Stimulated activated CD4-positive, alpha-beta T cell treated with anti-CD3 and anti-CD28 coated beads, Interleukin-1b, Interleukin-23, amount 100 ng/mL, for 1 hour (primary cell): ENCODE measurements at places on chromosomes 7 and 10.

DNA sequence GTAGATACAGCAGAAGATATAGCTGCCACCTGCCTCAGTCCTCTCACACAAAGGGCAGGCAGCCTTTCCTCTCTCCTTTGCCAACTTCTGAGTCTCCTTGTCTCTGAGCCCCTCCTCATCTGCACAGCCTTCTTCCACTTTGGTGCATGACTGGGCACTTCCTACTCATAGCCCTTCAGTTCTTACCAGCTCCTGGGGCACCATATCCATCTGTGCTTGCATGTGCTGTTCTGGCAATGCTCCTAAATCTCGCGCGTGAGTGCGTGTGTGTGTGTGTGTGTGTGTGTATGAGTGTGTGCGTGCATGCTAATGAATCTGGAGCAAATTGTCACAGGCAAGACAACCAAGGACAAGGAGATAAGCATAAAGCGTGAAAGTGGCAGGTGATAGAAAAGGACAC lies 1271.6 kb upstream of the SORCS1 start:
- DNase-seq = no peak

DNA sequence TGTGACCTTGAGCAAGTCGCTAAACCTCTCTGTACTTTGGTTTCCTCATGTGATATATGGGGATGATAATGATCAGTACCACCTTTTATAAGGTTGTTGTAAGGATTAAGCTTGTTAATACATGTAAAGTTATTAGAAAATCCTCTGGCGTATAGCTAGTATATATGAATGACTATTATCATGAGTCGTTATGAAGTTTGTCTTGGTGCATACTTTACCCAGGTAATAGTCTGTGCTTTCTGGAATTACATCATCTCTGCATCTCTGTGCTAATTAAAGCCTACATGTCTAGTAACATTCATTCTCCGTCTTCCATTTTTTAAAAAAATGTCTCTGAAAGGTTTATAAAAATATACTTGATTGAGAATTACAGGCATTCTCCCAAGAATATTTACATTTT lies 349.4 kb upstream of the LRGUK start:
- DNase-seq = no peak

GRCh38 chr10:70090013-70090412 lies 37.4 kb downstream of the MACROH2A2 start:
- no peak for DNase-seq

DNA sequence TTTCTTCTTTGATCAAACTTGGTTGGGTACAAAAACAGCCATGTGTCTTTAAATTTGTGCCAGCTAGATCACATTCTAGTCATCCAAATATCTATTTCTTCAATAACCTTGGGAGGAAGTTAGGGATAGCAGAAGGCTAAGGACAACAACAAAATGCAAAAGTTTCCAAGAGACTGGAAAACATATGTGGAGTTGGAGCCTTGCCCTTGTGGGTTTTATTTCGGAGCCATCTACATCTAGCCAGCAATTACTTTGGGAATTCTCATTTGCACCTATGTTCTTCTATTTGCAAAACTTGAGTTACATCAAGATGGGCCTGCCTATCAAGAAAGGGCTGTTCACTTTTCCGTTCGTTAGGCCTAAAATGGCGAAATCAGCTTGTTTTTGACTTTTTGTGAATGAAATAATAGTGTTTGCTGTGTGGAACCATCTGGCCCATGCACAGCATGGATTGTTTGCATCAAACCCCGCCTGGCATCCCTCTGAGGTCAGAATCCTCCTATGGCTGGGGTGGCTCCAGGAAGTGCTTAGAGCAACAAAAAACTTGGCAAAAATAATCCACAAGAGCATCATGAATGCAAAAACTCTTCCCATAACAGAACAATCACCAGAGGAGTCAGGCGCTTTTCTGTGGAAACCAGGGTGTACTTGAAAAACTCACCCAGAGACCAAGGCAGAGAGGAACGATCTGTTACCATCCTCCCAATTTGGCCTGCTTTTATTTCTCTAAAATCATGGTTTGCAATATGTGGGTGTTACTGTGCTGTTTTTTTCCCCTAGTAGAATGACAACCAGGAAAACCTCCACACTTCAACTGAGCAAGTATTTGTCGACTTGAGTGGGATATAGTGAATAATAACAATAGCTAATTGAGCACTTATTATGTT lies 36.2 kb upstream of the XPNPEP1 start:
- DNase-seq = no peak

GRCh38 chr7:117741962-117742361 lies 131.3 kb downstream of the CTTNBP2 start:
- no peak for DNase-seq

DNA sequence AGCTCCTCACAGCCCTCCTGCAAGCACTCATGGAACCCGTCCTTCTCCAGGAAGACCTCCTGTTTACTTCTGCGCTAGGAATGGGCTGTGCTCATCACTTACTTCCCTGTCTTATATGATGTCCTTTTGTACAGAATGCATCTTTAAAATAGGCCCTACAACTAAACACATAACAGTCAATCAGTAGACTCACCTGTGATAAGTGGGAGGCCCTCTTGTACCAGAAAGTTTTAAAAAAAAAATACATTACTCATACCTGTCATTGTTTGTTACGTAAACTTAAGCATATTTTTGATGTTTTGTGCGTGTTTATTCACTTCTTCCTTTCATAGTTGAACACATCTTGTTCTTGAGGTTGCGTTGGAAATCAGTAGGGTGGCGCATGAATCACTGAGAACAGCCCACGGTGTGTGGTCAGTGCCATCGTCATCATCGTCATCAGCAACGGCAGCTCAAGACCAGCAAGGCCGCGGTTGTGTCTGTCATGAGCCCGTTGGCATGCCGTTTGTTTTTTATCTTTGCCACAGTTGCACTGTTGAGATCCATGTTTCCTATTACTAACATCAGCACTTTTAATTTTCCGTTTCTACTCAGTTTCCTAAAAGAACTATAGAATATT lies 232.8 kb downstream of the MGMT start:
- DNase-seq = no peak

DNA sequence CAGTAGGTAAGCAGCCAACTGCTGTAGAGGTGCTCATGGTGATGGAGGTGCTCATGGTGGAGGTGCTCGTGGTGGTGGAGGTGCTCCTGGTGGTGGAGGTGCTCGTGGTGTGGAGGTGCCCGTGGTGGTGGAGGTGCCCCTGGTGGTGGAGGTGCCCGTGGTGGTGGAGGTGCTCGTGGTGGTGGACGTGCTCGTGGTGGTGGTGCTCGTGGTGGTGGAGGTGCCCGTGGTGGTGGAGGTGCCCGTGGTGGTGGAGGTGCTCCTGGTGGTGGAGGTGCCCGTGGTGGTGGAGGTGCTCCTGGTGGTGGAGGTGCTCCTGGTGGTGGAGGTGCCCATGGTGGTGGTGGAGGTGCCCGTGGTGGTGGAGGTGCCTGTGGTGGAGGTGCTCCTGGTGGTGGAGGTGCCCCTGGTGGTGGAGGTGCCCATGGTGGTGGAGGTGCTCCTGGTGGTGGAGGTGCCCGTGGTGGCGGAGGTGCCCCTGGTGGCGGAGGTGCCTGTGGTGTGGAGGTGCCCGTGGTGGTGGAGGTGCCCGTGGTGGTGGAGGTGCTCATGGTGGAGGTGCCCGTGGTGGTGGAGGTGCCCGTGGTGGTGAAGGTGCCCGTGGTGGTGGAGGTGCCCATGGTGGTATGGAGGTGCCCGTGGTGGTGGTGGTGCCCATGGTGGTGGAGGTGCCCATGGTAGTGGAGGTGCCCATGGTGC lies 517.3 kb downstream of the PTPRN2 start:
- DNase-seq = no peak

DNA sequence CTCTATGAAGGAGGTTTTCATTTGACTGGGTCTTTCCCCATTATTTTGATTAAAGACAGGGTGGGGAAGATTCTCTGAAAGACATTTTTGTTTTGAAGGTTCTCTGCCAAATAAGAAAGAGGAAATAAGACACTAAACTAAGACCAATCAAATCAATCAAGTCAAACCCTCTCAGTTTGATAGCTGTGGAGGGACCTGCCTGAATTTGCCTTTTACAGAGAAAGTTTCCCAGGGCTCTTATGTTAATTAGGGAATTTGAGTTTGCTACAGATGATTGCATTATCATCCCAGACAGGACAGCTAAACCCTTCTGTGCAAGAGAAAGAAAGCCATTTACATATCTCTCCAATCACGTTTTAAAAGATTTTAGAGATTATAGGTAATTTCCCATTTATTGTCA lies 80.0 kb downstream of the CSTF2T start:
- no peak for DNase-seq

- DNase-seq = no peak
Measured at GRCh38 chr7:49866076-49866735, 92.8 kb downstream of the VWC2 start.

DNA sequence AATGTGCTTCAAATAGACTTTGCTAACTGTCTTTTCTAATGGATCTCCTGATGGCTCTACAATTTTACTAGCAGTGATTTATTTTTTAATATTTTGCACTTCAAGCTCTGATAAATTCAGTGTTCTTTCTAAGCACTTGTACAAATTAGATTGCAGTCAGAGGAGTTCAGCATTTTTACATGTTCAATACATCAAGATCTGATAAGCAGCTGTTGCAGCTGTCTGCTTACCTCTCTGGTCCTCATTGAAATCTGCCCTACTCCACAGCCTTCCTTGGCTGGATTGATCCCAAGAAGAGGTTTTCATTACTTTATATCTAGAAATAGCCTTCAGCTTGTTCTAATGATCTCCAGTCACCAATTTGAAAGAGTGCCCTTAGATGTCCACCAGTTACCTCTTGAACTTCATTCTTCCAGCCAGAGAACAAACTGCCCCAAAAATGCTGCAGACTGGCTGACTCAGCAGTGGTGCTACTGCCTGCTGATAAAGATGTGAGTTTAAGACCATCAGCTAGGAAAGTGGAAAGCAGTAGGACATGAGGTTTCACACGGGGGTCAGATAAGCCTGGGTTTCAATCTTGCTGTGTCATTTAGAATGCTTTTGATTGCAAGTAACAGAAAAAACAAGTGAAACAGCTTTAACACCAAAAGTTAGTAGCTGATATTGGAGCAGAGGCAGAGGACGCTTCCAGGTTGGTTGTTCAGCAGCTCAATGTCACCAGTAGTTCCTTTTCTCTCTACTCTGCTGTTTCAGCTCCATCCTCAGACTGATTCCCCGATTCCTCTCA lies 350.9 kb upstream of the NPVF start:
- no peak for DNase-seq

DNA sequence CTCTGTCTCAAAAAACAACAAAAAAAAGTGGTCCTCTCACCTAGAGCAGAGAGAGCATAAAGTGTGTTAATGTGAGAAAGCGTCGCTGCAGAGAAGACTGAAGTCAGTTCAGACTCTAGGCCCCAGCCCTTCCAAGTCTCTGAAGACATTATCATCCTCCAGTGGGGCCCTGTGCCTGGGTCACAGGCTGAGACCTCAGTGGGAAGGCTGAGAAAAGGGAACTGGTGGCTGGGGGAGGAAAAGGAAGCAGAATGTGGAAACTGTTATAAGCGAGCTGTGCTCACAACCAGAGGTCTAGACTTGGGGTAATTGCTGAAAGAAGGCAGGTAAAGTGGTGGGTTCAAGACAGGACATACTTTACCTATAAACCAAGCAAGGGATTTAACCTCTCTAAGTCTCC lies 4.9 kb upstream of the RRP12 start:
- DNase-seq = no peak
